Osteoblast (primary cell): ENCODE measurements at places on chromosomes 4 and X.

DNA sequence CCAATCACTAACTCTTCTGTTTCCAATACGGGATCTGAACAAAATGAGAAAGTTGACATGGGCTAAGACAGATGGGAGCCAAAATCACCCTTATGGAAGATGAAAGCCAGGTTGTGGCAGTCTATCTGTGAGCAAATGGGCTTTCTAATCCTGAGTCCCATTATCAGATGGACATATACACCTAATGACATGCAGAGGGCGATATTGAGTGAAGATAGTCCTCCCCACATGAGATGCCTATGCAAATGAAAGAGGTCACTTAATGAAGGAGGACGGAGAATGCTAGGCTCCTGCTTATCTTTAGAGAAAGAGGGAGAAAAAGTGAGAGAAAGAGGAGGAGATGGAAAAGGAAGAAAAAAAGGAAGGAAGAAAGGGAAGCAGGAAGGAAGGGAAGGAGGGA lies 547.5 kb downstream of the NLGN4X start:
- DNase-seq, result no peak

DNA sequence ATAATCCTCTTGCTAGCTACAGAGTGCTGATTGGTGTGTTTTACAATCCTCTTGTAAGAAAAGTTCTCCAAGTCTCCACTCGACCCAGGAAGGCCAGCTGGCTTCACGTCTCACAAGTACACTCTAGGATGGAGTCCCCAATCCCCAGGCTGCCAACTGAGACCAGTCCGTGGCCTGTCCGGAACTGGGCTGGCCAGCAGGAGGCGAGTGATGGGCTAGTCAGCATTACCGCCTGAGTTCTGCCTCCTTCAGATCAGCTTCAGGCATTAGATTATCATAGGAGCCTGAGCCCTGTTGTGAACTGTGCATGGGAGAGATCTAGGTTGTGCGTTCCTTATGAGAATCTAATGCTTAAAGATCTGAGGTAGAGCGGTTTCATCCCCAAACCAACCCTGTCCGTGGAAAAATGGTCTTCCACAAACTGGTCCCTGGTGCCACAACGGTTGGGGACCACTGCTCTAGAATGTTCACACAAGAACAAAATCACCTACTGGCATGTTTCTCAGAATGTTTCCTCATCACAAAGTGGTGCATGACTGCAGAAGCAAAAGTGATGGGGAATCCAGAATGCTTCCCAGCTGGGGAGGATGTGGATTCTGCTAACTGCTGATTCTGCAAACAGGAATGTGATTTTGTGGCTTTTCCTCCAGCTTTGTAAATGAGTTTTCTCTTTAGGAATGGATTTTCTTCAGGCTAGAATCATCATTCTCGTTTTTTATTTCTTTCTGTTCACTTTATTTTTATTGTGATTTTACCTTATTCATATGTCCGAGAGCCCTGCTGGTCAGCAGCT lies 40.9 kb downstream of the SEPTIN11 start:
- no peak for DNase-seq

DNA sequence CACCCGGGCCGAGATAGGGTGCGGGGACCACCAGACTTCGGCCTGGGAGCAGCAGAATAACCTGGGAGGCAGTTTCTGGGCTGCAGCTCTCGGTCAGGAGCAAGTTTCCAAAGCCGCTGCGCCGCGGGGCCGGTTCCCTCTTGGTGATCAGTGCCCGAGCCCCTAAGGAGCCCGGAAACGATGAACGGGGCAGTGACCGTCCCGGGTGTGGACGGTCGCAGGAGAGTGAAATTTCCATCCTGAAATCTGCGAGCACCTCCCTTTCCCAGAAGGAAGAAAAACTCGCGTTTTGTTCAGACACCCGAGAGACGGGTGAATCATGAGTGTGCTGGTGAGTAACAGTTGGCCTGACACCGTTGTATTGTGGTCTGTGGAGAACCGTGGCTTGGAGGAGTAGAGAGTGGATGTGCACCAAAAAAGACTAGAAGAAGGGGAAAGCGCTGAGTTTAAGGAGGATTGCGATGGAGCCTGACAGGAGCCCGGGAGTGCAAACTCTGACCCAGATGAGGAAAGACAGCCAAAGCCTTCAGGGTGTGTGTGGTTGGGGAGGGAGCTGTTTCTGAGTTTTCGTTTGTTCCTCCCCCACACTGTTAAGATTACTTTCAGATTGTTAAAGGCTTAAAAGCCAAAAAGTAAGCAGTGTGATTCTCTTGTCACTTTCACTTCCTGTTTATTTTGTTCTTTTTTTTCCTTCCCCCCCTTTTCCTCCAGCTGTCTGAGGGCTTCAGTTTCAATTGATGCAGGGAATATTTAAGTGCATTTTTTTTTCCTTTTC lies 828 bp downstream of the MCUB start:
- peak; percentile 98 for DNase-seq

- DNase-seq, result no peak
Observed at GRCh38 chr4:116811730-116812129, 273.6 kb downstream of the TRAM1L1 start.
